ENCODE measurements at places on chromosomes 7 and 10. TPM values are rescaled to one million over a fixed set of nuclear protein-coding genes. Genes with fewer than 3 reads are reported as not detected.

DNA sequence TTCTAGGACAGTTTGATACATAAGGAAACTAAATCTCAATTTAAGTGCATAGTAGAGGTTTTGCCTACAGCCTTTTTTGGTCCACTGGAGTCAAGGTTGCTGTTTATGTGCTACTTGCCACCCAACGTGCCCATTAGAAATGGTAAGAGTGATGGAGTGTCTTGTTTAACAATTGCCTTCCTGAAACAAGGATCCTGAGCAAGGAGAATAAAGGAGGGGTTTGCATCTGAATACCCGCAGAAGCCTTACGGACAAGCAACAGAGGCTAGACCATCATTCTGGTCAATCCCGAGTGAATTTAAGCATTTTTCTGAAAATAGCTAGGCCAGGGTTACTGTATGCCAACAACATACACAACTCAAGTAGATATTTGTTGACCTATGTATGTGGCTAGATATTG lies 63.6 kb downstream of the MARCHF5 start:
- H3K4me3 ChIP-seq, result no peak overlapping the region
- DNase-seq, result no peak
- H3K27ac ChIP-seq, result no peak overlapping the region
- peaks cover 3% of the 10 kb centered on the region for H3K36me3 ChIP-seq
- H3K4me1 ChIP-seq, result no peaks in the 10 kb centered on the region

DNA sequence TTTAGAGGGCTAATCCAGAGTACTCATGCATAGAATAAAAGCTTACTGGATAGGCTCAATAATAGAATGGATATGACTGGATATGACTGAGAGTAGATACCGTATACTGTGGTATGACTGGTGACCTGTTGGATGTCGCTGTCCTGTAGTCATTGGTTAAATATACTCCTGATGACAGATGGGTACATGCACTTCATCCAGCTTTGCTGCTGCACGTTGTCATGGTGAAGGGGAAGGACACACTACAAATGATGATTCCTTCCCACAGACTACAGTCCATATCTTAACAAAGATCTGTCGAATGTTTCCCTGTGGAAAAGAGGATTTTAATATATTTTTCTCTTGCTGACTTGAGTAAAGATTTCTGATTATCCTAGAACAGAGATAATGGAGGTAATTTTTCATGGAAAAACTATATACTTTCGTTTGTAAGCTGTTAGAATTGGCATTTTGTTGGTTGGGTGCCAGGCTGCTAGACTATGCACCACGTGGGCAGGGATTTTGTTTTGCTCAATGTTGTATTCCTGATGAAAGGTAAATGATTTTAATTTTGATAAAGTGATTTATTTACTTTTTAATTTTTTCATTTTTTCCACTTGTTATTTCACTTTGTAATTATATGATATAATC lies 97.3 kb downstream of the PPP1R9A start:
- H3K4me1 ChIP-seq, result no peaks in the 10 kb centered on the region
- H3K4me3 ChIP-seq, result no peak overlapping the region
- H3K27me3 ChIP-seq, result no peaks in the 10 kb centered on the region
- no peak overlapping the region for H3K27ac ChIP-seq
- no peak for DNase-seq

DNA sequence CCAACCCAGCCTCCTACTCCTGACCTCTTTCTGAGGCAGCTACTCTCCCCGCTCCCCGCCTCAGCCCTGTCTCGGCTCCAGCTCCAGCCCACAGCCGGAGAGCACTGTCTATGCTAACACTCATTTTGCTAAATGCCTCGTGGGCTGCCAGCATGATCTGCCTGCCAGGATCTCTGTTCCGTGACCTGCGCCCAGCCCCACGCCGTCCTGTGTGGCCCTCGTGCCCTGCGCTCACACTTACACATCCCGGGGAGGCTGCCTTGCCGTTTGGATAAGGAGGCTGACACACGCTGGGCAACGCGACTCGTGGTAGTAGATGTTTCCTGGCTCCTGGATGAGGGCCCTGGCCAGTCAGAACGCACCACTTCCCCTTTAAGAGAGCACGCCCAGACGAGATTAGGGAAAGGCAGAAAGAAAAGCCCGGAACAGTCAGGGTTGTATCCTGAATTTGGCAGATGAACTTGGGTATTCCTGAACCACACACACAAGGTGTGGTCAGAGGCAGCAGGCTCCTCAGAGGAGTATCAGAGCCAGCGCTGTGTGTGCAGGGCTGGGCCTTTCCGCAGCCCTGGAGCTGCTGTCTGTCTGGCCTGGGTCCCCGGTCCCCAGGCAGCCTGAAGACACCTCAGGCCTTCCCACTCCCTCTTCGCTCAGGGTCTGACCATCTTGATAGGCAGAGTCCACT lies 97.7 kb upstream of the EFCAB10 start:
- no peaks in the 10 kb centered on the region for H3K4me1 ChIP-seq
- H3K27ac ChIP-seq, result no peak overlapping the region
- H3K27me3 ChIP-seq, result no peaks in the 10 kb centered on the region

GRCh38 chr7:34544621-34545020 lies 113.4 kb upstream of the NPSR1 start:
- DNase-seq, result no peak
- H3K4me3 ChIP-seq, result no peak overlapping the region

DNA sequence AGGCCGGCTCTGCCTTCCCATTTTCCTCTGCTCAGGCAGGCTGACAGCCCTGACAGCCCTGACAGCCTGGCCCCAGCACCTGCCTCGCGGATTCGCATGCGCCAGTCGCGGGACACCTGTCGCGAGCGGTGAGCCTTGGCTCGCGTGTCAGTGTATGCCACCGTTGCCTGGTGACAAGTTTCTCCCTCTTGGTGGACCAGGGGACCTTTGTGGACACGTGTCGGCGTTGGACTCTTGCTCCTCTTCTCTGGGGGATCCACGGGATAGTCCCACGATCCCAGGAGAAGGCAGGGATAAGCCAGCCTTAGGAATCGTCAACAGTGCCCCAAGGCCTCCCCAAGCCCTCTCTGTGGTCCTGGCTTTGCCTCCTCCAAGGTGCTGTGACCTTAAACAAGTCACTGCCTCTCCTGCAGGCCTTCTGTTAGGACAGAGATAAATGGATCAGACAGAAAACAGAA lies 18.1 kb upstream of the ZNF273 start:
- no peak overlapping the region for H3K4me3 ChIP-seq
- H3K4me1 ChIP-seq, result no peaks in the 10 kb centered on the region
- no peaks in the 10 kb centered on the region for H3K27me3 ChIP-seq

DNA sequence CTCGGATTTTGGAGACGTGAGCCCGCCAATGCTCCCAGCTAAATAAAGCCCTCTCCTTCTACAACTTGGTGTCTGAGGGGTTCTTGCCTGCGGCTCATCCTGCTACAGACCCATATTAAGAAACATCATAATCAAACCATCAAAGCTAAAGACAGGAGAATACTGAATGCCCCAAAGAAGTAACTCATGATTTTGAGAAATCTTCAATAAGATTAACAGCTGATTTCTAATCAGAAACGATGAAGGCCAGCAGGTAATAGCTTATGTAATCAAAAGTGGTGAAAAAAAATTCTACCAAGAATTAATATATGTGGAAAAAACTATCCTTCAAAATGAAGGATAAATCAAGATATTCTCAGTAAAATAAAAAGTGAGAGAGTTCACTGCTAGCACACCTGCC lies 130.3 kb downstream of the DNAJC1 start:
- no peaks in the 10 kb centered on the region for H3K36me3 ChIP-seq
- no peaks in the 10 kb centered on the region for H3K27me3 ChIP-seq
- no peak for DNase-seq
- H3K4me3 ChIP-seq, result no peak overlapping the region
- no peaks in the 10 kb centered on the region for H3K4me1 ChIP-seq

GRCh38 chr7:28354601-28355402 lies 57.5 kb upstream of the CREB5 start:
- no peak overlapping the region for H3K4me3 ChIP-seq
- no peak for DNase-seq
- H3K4me1 ChIP-seq, result no peaks in the 10 kb centered on the region
- H3K27ac ChIP-seq, result no peak overlapping the region
- no peaks in the 10 kb centered on the region for H3K27me3 ChIP-seq
- H3K36me3 ChIP-seq, result no peaks in the 10 kb centered on the region

- no peaks in the 10 kb centered on the region for H3K27me3 ChIP-seq
- H3K4me1 ChIP-seq, result peaks cover 4% of the 10 kb centered on the region
- DNase-seq, result no peak
- no peak overlapping the region for H3K4me3 ChIP-seq
These were observed 53.6 kb downstream of the MKLN1 start for GRCh38 chr7:131381069-131381838.

Gene ARHGAP21
- total RNA-seq, result 140 TPM

Gene GHRHR
- 1.3 TPM for total RNA-seq

Data from aorta (tissue), 5 donors.